Lung (tissue), 17 donors: ENCODE measurements at places on chromosomes 3 and 15. TPM values are rescaled to one million over a fixed set of nuclear protein-coding genes. Genes with fewer than 3 reads are reported as not detected.

GRCh38 chr3:50221051-50221410 is 15.0 kb upstream of the GNAI2 start:
- H3K27ac ChIP-seq: no peak overlapping the region
- no peak for DNase-seq
- no peak overlapping the region for H3K4me3 ChIP-seq
- H3K36me3 ChIP-seq: no peaks in the 10 kb centered on the region
- no peaks in the 10 kb centered on the region for H3K4me1 ChIP-seq
- H3K27me3 ChIP-seq: no peaks in the 10 kb centered on the region

GRCh38 chr3:19206540-19206939 is 58.2 kb downstream of the KCNH8 start:
- no peak overlapping the region for H3K27ac ChIP-seq
- H3K4me3 ChIP-seq: no peak overlapping the region
- no peaks in the 10 kb centered on the region for H3K4me1 ChIP-seq
- H3K36me3 ChIP-seq: no peaks in the 10 kb centered on the region

DNA sequence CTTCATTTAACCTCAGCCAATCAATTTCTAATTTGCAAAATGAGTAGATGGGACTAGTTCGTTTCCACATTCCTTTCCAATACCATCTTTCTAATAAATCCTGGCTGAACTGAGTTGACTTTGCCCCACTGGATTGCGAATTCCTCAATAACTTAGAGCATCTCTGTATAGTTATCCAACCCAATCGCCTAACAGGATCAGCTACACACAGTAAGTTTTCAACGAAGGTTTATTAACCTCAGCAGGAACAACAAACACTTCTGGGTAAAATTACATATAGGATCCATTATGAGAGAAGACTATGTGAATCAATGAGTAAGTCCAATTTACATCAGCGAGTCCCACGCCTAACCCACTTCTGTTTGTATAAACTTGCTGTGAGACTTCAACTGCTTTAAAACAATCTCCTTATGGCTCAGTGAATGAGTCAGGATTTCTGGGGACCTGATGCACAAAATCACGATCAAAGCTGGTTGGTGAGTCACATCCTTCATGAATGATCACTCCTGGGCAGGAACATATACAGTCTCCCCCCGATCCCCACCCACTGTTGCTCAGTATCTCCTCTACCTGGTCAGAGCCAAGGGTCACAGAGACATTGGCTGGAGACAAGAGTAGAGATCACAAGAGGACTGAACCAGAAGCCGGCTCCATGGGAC is 142.8 kb downstream of the EDEM1 start:
- no peaks in the 10 kb centered on the region for H3K36me3 ChIP-seq
- no peaks in the 10 kb centered on the region for H3K27me3 ChIP-seq
- DNase-seq: no peak

GRCh38 chr3:46485779-46486175 is 12.0 kb upstream of the RTP3 start:
- no peaks in the 10 kb centered on the region for H3K36me3 ChIP-seq
- H3K27me3 ChIP-seq: no peaks in the 10 kb centered on the region
- no peak overlapping the region for H3K4me3 ChIP-seq
- no peak for DNase-seq

DNA sequence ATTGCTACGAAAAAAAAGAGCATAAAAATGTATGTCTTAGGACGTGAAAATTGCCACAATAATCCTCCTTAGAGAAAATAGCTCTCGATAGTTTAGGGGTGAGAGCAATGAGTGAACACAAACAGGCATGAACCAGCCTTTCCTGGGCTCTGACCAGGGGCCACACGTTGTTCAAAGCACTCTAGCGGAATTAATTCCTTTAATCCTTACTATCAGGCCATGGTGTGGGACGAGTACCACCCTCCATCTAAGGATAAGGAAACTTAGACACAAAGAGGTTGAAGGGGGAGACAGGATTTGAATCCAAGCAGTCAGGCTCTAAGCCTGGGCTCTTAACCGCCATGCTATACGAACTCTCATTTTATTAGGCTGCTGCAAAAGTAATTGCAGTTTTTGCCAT is 81.9 kb upstream of the CACNA2D3 start:
- no peaks in the 10 kb centered on the region for H3K27me3 ChIP-seq
- H3K27ac ChIP-seq: no peak overlapping the region
- DNase-seq: no peak
- no peaks in the 10 kb centered on the region for H3K36me3 ChIP-seq
- H3K4me3 ChIP-seq: no peak overlapping the region
- no peaks in the 10 kb centered on the region for H3K4me1 ChIP-seq

- H3K4me3 ChIP-seq: no peak overlapping the region
- peak; percentile 27 for DNase-seq
- no peaks in the 10 kb centered on the region for H3K36me3 ChIP-seq
- H3K4me1 ChIP-seq: no peaks in the 10 kb centered on the region
Observed at GRCh38 chr3:70120357-70120966, 120.9 kb downstream of the SAMMSON start.

DNA sequence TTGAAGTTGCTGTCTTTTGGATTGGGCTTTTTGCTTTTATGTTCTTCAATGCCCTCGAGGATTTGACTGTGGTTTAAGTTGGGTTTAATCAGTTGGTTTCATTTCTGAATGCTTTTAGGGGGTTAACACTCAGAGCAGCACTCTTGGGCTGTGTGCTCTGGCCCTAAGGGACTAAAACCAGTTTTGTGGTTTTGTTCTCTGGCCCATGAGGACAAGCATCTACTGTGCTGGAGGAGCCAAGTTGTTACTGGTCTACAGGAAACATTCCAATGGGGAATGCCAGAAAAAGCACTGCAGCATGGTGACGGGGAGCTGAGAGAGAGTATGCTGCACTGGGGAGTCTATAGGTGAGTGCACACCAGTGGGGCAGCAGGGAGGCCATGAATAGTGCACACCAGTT is 596.9 kb downstream of the ZBBX start:
- H3K27me3 ChIP-seq: no peaks in the 10 kb centered on the region
- H3K4me1 ChIP-seq: no peaks in the 10 kb centered on the region
- no peak overlapping the region for H3K27ac ChIP-seq
- no peaks in the 10 kb centered on the region for H3K36me3 ChIP-seq
- no peak overlapping the region for H3K4me3 ChIP-seq

DNA sequence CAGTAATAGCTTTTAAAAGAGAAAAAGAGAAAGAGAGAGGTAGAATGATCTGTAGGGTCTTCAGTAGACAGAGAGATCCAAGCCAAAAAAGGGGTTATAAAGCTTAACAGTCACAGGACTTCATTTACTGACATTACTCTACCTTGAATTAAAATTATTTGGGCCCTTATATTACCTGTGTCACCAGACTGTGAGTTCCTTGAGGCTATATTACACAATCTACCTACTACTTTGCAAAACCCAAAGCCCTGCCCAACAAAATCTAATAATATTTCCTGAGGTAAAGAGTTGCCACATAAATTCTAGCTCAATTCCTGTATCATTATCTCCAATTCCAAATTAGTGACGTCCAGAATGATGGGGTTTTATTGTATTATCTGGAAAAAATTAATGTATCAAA is 1.9 kb downstream of the UBR1 start:
- no peaks in the 10 kb centered on the region for H3K27me3 ChIP-seq
- no peaks in the 10 kb centered on the region for H3K36me3 ChIP-seq
- H3K4me3 ChIP-seq: no peak overlapping the region
- H3K27ac ChIP-seq: no peak overlapping the region
- DNase-seq: no peak
- H3K4me1 ChIP-seq: peaks cover 9% of the 10 kb centered on the region

DNA sequence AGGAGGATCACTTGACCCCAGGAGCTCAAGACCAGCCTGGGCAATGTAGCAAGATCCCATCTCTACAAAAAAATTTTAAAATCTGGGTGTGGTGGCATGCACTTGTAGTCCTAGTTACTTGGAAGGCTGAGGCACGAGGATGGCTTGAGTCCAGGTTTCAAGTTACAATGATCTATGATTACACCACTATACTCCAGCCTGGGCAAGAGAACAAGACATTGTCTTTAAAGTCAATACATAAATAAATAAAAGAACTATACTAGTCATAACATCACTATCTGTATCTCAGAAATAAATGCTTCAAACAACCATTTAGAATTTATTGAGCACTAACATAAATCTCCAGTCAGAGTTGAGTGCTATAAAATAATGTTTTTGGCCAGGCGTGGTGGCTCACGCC is 8.5 kb upstream of the PHLDB2 start:
- no peak overlapping the region for H3K4me3 ChIP-seq
- no peak for DNase-seq
- no peak overlapping the region for H3K27ac ChIP-seq
- H3K4me1 ChIP-seq: no peaks in the 10 kb centered on the region

GRCh38 chr3:101255441-101255840 is 64.9 kb downstream of the IMPG2 start:
- no peak overlapping the region for H3K27ac ChIP-seq
- H3K4me3 ChIP-seq: no peak overlapping the region
- DNase-seq: no peak
- H3K36me3 ChIP-seq: no peaks in the 10 kb centered on the region

DNA sequence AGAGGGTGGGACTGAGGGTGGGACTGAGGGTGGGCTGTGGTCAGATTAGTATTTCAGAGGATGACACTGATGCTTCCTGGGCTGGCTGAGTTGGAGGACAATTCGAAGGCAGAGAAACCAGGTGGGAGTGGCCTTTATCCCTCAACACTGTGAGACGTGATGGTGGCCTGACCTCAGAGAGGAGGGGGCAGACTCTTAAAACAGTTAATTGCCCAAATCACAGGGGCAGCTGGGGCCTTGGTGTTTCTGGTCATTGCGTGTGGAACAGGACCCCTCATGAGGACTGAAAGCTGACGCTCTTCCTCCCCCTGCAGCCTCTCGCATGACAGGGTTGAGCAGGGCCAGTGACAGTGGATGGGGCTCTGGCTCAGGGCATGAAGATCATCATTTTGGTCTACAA is 18.7 kb downstream of the DNASE1L3 start:
- H3K4me1 ChIP-seq: peaks cover 3% of the 10 kb centered on the region
- no peak overlapping the region for H3K27ac ChIP-seq
- no peaks in the 10 kb centered on the region for H3K36me3 ChIP-seq

DNA sequence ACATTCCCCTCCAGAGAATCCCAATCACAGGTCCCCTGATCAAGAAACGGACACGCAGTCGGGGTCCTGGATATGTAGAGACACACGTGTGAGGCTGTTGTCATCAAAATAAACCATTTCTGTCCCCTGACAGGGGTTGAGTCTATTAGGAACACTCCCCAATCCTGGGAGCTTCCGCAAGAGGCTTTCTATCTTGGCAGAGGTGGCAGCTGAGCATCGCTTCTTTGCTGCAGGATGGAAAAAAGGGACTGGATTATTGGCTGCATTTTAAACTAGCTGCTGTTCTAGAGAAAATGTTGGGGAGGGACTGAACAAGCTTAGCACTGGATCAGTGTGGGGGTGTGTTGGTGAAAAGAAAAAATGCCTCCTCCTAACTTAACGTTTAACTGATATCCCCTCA is 2.5 kb upstream of the CNTN4 start:
- H3K27ac ChIP-seq: no peak overlapping the region
- peak; percentile 39 for DNase-seq
- no peak overlapping the region for H3K4me3 ChIP-seq
- H3K36me3 ChIP-seq: no peaks in the 10 kb centered on the region

- no peak overlapping the region for H3K27ac ChIP-seq
- H3K27me3 ChIP-seq: no peaks in the 10 kb centered on the region
- no peak overlapping the region for H3K4me3 ChIP-seq
- H3K36me3 ChIP-seq: no peaks in the 10 kb centered on the region
- peak; percentile 98 for DNase-seq
Observed at GRCh38 chr15:36177590-36178302, 401.7 kb upstream of the CDIN1 start.

DNA sequence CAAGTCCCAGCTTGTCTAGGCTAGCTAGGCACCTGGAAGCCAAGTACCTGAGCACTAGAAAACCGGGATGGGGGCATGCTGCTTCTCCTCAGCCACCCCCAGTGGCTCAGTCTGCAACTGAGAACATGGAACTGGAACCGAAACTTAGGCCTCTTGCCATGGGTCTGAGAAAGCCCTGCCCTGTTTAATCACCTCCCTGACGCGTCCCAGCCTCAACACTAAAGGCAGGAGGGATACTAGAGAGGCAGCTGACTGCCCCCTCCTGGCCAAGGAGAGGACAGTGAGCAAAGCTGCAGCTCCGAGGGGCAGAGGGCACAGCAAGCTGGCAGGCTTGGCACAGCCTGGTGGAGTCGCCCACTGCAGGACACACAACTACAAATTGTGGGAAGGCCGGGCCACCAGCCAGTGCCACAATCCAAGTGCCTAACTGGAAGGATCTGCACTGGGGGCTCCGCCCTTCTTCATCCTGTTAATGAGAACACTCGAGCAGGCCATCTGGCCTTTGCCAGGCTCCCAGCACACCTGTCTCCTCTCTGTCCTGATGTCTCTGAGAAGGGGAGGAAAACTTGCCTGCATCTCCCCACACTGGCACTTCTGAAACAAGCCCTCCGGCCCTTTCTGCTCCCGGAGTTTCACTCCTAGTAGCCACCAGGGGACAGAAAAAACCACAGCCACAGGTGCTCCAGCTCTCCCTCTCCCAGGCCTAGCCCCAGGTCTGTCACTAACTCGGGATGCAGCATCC is 53.7 kb downstream of the BDH1 start:
- no peaks in the 10 kb centered on the region for H3K27me3 ChIP-seq
- DNase-seq: no peak
- H3K4me3 ChIP-seq: no peak overlapping the region
- no peaks in the 10 kb centered on the region for H3K4me1 ChIP-seq

DNA sequence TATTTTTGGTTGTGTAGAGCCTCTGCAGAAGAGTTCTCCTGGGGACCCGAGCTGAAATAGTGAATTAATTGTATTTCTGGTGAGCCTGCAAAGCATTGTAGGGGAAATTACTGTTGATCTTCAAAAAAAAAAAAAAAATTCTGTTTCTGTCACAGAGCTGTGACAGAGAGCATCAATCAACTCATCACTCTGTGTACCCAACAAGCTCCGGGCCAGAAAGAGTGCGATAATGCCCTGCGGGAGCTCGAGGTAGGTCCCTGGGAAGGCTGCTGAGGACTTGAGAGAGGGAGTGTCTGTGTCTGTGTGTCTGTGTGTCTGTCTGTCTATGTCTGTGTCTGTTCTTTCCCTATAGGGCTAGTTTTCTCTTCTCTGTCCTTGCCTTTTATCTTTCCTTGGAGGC is 294.4 kb upstream of the TPM1 start:
- H3K27me3 ChIP-seq: no peaks in the 10 kb centered on the region
- peaks cover 6% of the 10 kb centered on the region for H3K4me1 ChIP-seq
- H3K4me3 ChIP-seq: no peak overlapping the region
- H3K27ac ChIP-seq: no peak overlapping the region
- H3K36me3 ChIP-seq: peaks cover 6% of the 10 kb centered on the region
- no peak for DNase-seq

DNA sequence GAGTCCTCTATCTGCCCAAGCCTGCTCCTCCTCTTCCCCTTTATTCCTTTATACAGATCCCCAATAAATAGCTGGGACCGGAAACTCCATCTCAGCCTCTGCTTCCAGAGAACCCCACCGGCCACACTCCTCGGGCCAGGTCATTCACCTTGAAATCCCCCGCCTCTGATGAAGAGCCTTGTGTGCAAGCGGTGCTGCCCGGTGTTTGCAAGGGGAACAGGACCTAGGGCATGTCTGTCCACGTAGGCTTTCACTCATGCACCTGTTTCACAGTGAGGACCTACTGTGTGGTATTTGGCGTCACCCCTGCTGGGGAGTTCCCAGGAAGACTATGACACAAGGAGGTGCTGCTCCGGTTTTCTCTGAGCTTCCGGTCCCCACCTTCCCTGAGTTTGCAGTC is 54.0 kb downstream of the WNT7A start:
- DNase-seq: no peak
- H3K4me3 ChIP-seq: no peak overlapping the region
- H3K36me3 ChIP-seq: no peaks in the 10 kb centered on the region

Gene ZNF501
- polyA plus RNA-seq: 1.4 TPM

Gene SMCO1
- polyA plus RNA-seq: not detected

Gene CPEB1
- 0.42 TPM for polyA plus RNA-seq

Gene BFSP2
- polyA plus RNA-seq: 0.35 TPM

Gene DPPA2
- polyA plus RNA-seq: not detected

Gene PKM
- polyA plus RNA-seq: 867 TPM

Gene LRRN1
- polyA plus RNA-seq: 2.4 TPM

Gene IMPG2
- polyA plus RNA-seq: 0.04 TPM

Gene XIRP1
- polyA plus RNA-seq: 0.08 TPM
